ENCODE measurements at places on chromosomes 12 and 14.

- DNase-seq: no peak
Measured at GRCh38 chr12:57130941-57131340, 2.7 kb downstream of the LRP1 start.

- DNase-seq: peak; percentile 31
Measured at GRCh38 chr12:5309654-5310053, 122.3 kb upstream of the NTF3 start.

- DNase-seq: no peak
Measured at GRCh38 chr12:31650918-31651317, 8.6 kb upstream of the ETFBKMT start.

GRCh38 chr12:57793920-57794319, 11.3 kb downstream of the TSFM start:
- DNase-seq: no peak

GRCh38 chr14:23078692-23079116, 16.2 kb downstream of the ACIN1 start:
- no peak for DNase-seq

- no peak for DNase-seq
Measured at GRCh38 chr14:42322531-42323284, 716.0 kb downstream of the LRFN5 start.

DNA sequence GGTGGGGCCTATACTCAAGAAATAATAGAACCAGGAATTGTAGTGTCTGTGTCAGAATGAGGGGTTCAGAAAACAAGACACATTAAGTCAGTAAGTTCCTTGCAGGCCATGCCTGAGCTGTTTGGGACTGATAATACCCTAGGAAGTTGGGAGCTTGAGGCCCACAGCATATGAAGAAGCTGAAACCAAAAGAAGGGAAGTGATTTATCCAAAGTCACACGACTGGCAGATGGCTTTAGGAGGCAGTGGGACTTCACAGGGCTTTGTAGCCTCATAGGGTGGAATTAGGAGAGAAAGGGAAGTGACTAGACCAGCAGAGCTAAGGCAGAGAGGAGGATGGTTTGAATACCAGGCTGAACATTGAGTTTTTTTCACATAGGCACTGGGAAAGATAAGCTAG, 56.6 kb upstream of the SRSF5 start:
- DNase-seq: no peak

GRCh38 chr14:83467811-83468210, 1934.2 kb upstream of the SEL1L start:
- DNase-seq: no peak

DNA sequence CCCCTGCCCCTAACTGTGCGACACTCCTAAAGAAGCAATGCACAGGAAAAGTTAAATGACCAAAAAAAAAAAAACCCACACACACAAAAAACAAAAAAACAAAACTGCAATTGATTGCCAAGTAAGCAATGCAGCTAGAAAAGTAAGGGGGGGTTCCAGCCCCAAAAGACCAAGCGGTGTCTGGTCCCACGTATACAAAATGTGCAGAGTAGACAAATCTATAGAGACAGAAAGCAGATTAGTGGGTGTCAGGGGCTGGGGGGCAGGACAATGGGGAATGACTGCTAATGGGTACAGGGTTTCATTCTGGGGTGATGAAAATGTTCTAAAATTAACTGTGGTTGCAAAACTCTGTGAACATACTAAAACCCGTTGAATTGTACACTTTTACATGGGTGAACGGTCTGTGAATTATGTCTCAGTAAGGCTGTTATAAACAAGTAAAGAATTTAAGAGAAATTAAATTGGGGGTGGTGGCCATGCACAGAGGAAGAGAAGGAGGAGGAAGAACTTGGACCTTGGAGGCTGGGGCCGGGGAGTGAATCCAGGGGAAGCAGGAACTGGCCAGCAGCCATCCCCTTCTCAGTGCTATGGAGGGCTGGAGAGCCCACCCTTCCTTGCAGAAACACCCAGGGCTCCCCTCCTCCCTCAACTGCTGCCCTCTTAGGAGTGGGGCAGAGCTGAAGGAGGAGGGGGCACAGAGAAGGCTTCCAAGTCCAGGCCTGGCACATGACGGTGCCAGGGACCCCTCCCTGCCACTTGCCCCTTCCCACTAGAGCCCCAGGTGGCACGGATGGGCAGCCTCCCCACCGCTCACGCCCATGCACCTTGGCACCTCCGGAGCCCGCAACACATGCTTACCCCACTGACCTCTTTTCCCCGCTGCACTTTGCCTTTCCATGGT, 45.4 kb downstream of the KDM2B start:
- DNase-seq: no peak

- no peak for DNase-seq
Measured at GRCh38 chr14:48826058-48826457, 760.1 kb downstream of the RPS29 start.

DNA sequence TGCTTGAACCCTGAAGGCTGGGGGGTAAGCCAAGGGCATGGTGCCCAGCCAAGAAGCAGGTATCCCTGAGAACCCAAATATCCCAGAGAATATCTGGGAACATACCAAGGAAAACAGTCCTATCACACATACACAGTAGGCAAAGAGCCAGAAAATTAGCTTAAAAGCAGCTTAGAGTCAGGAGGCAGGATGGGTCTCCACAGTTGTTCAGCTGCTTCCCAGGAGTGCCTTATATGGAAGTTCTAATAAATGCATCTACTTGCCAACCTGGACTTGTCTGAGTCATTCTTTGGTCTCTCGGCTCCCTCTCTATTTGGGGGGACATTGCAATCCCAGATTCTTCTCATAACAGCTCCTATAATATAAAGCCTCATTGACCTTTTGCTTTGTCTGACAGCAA, 9.0 kb upstream of the GPR135 start:
- no peak for DNase-seq

DNA sequence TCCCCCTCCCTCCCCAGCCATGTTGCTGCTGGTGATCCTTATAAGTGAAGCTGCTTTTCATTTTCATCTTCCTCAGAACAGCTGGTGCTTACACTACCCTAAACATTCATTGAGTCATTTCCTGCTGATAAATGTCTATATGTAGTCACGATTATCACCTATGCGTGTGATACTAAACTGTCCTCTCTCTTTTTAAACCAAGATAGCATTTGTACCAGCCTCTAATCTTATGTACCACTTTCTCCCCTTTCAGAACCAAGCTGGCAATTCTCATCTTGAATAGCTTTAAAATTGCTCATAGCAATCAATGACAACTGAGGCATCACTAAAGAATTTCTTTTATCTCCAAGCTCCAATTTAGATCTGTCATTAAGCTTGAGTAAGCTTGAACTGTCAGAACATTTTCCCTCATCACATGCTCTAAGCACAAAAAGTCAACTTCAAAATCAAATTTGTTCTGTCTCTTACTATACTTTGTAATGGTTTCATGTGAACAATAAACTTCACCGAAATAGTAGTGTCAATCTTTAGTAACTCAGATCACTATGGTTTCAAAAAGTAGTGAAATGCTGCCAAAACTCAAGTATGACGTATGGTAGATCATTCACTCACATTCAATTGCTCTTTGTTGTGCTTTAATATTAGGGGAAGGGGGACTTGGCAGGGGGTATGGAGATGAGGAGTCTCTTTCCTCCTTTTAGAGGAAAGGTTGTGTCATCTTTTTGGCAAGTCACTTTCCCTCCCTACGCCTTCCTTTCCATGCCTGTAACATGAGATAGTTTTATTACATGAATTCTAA, 178.1 kb upstream of the NOVA1 start:
- DNase-seq: no peak

DNA sequence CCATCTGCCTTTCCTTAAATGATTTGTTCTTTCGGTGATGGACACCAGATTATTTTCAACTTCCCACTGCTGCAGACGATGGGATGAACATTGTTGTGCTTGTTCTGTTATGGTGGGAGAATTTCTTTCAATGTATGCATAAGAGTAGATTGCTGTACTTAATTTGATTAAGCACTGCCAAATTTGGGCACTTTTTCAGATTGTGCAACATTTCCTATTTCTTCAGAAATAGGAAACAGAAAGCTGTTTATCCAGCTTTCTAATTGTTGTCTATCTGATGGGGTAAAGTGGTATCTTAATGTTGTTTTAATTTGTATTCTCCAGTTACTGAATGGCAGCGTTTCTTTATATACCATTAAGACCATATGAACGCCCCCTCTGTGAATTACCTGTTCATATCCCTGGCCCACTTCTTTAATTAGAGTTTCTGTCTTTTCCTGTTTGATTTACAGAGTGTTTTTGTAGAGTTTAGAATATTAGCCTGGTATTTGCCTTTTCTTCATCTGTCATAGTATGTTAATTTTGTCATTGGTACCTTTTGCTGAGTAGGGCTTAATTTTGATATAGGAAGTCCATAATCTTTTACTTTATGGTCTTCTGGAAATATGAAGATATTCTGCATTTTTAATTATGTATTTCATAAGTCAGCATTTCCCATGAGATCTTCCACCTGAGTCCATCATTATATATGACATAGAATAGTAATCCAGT, 59.6 kb downstream of the DIP2B start:
- no peak for DNase-seq
